ENCODE measurements at places on chromosomes 4 and X.
A peak's percentile ranks its signal among the peaks of the same experiment; 100 is the strongest.

GRCh38 chr4:53651156-53651735 is 60.0 kb upstream of the LNX1 start:
- DNase-seq, result no peak

- DNase-seq, result peak; percentile 49
Observed at GRCh38 chr4:150582146-150582872, at the start of gene MAB21L2. Gene MAB21L2 (plus strand): TSS chr4:150582151. CDS start chr4:150583030, 879 bp downstream.

- DNase-seq, result no peak
Observed at GRCh38 chr4:54784161-54784671, 126.5 kb downstream of the KIT start.

DNA sequence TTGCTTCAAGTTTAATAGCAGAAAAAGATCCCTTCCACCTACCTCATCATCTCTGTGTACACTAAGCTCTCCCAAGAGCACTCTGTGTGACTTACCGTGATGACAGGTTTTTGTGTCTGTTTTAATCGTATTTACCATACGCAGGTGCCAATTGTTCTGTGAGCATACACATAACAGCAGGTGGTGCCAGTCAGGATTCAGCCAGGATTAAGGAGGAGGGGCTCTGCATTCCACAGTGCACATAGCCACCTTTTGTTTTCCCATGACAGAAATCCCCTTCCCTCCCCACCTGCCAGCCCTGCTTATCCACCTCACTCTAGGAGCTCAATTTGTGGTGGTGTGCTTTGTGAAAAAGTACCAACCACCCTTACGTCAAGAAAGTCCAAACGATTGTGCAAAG is 14.8 kb downstream of the ANK2 start:
- no peak for DNase-seq

GRCh38 chr4:153997516-153997915 is 208.6 kb upstream of the SFRP2 start:
- DNase-seq, result no peak

DNA sequence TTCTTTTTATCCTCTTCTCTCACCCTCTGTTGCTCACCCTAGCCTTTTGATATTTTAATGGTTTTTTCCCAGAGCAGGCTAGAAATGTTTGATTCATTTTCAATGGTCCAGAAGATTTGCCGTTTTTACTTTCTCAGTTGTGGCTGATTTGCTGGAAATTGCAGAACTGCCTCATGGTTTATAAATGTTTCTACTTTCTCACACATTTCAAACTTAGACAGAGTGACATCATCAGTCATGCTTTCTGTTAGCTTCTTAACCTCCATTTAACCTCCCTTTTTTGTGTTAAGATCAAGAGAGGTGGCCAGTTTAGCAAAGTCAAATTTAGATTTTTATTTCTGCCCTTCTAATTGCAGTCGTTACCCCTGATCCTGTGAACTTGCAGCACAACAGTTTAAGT is 8.7 kb downstream of the RXFP1 start:
- DNase-seq, result peak; percentile 17

GRCh38 chrX:96564595-96564994 is 120.0 kb upstream of the DIAPH2 start:
- no peak for DNase-seq

DNA sequence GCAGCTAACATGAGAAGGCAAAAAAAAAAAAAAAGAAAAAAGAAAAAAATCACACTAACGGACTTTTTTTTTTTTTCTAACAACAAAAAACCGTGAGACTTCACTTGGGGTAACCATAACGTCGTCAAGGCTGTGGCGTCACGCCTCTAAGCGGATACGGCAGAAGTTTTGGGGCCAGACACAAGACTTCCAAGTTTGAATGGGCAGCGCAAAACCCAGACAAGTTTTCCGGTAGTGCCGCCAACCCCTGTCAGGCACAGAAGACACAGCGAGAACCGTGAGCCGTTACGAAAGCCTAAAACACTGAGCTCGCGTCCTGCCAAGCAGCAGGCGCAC is 556 bp upstream of the SMARCA5 start:
- peak; percentile 89 for DNase-seq

GRCh38 chrX:4762196-4762595 is 1048.7 kb upstream of the PRKX start:
- no peak for DNase-seq

GRCh38 chrX:6498324-6498723 is 36.6 kb downstream of the VCX3A start:
- DNase-seq, result no peak

GRCh38 chr4:85116008-85116407 is 149.5 kb upstream of the WDFY3 start:
- no peak for DNase-seq

DNA sequence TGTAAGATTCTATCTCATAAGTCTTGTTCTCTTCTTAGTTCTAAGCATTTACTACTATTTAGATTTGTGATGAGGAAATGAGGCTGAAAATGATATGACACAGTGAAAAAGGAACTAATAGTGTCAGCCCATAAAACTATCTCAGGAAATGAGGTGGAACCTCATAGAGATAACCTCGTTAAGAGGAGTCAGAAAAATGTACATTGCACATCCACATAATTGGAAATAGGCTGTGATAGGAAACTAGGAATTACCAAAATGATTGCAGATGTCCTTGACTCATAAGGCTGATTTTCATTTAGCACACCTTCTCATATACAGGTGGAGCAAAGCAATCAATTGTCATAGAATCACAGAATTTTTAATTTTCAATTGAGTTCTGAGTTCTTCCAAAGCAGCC is 26.8 kb downstream of the ANXA10 start:
- no peak for DNase-seq

GRCh38 chr4:5157791-5158770 is 106.8 kb downstream of the STK32B start:
- no peak for DNase-seq

- DNase-seq, result peak; percentile 15
Observed at GRCh38 chrX:1178580-1179057, 33.8 kb downstream of the CRLF2 start.

GRCh38 chr4:15084780-15085179 is 82.5 kb downstream of the CPEB2 start:
- no peak for DNase-seq

- DNase-seq, result no peak
Observed at GRCh38 chr4:144223661-144224060, 83.1 kb upstream of the GYPA start.

DNA sequence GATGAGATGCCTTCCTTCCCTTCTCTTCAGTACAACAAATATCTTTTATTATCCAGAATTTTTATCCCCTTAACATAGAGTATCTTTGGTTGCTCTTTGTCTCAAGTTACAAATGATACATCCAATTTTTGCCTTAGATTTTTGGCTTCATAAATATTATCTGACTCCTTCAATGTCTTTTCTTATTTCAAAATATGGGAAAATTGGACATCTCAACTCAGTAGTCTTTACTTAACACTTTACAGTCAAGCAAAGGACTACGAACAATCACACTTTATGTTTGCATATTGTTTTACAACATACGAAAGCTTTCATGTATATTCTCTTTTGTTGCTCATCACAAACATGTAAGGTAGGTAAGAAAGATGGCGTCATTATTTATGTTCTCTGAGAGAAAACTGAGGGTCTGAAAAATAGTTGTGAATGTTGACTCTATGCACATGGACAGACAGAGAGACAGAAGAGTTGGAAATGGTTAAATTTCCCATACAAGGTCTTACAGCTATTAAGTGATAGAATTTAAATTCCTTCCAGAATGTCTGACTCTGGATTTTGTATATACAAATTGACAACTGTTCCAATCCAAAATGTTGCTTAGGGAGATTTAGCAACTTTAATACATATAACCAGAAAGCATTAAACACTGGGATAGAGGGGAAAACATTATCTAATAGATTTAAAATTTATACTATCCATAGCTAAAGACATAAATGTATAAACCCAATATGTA is 29.4 kb downstream of the DCHS2 start:
- no peak for DNase-seq

- DNase-seq, result no peak
Observed at GRCh38 chrX:101383679-101384205, 2.2 kb downstream of the BTK start.

- DNase-seq, result peak; percentile 31
Observed at GRCh38 chrX:30010471-30010870, 204.9 kb upstream of the MAGEB2 start.

DNA sequence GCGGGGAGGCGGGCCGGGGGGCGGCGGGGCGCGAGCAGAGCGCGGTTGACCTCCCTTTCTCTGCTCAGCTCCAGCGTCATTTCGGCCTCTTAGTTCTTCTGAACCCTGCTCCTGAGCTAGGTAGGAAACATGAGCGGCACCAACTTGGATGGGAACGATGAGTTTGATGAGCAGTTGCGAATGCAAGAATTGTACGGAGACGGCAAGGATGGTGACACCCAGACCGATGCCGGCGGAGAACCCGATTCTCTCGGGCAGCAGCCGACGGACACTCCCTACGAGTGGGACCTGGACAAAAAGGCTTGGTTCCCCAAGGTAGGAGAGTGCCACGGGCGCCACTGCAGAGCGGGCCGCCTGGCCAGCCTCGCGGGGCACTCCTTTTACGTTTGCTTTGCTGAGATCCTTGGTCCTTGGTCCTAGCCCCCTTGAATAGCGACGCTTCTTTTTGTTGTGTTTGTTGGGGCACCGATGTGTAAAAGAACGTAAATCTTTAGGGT is at the start of gene HTATSF1:
Gene HTATSF1, plus strand, starts transcription at position 37 of the 497 bp plus-strand sequence. Its CDS starts 93 bp downstream, at position 130.
- no peak for DNase-seq

GRCh38 chrX:13479452-13479813 is 90.0 kb upstream of the EGFL6 start:
- no peak for DNase-seq

DNA sequence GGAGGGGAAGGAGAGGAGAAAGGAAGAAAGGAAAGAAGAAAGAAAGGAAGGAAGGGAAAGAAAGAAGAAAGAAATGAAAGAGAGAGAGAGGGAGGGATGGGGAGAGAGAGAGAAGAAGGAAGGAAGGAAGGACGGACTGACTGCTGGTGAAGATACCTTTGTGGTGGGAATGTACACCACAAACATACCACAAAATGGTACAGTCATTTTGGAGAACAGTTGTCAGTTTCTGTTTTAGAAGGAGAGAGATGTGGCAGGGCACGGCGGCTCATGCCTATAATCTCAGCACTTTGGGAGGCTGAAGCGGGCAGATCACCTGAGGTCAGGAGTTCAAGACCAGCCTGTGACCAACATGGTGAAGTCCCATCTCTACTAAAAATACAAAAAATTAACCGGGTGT is 40.0 kb upstream of the SHISA3 start:
- no peak for DNase-seq

GRCh38 chrX:130628516-130628915 is 226.7 kb downstream of the RBMX2 start:
- DNase-seq, result no peak

GRCh38 chrX:119604766-119605463 is 1.3 kb downstream of the NKRF start:
- DNase-seq, result peak; percentile 8

DNA sequence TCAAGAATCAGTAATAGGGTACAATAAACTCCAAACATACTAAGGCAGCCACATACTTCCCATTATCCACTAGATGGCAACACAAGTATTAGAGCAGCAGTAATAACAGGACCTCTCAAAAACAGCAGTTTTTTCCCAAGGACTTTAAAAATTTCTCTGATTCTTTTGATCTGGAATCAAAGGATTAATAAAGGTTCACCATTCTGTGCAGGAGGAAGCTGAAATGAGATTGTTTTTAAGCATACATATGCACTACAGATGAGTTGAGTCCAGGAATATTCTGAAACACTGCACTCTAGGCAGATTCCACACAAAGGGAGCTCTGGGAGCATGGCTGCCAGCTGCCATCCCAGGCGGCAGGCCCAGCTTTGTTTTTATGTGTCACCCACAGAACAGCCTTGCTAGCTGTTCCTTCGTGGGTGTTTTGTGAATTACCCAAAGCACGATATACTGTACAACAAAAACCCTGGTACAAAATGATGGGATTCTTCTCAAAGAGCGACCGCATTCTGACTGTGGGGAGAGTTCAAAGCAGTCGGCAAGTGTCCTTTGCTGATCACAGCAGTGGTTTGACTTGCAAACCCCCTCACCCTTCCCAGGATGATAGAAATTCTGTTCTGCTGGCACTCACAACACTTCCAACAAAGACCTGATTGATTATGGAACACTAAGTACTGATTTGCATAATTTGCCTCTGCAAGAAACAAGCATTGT is 61.0 kb downstream of the STX18 start:
- peak; percentile 33 for DNase-seq

DNA sequence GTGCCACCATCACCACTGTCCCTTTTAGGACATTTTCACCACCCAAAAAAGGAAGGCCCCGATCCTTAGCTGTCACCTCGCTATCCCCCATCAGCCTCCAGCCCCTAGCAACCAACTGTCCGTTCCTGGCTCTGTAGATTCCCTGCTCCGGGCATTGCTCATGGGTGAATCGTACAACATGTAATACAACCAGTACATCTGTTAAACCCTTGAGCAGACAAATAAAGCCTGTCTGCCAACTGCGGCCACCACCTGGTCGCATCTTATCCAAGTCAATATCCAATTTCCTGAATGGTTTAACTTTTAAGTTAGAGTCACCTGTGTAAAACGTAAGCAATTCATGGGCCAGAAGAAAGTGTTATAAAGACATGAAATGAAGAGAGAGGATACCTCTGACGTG is 251.9 kb downstream of the AFAP1 start:
- no peak for DNase-seq

DNA sequence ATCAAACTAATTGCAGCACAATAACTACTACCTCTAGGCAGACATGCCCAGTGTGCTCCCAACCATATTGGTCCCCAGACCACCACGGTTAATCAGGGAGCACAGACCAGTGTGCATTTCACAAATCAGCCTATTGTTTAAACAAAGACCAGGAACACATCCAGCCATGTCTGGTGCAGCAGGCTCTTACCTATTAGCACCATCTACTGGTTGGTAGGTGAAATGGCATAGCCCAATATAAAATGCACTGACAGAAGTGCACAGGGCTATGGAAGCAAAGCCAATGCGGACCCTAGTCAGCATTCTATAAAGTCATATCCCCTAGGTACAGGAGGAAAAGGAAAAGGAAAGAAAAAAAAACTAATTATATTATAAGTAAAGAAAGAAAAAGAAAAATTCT is 15.5 kb upstream of the CYLC1 start:
- peak; percentile 31 for DNase-seq

- DNase-seq, result no peak
Observed at GRCh38 chrX:111652719-111653118, 28.3 kb upstream of the ALG13 start.

Data from iris pigment epithelial cell (primary cell).